Neural crest cell (in vitro differentiated cells): ENCODE measurements at places on chromosomes 1 and 21.

GRCh38 chr1:206133751-206134415 lies 16.7 kb upstream of the AVPR1B start:
- no peak overlapping the region for H3K4me3 ChIP-seq
- H3K4me1 ChIP-seq = no peaks in the 10 kb centered on the region
- H3K27me3 ChIP-seq = no peaks in the 10 kb centered on the region
- H3K36me3 ChIP-seq = no peaks in the 10 kb centered on the region
- H3K27ac ChIP-seq = no peak overlapping the region

GRCh38 chr1:42756956-42757891 lies 9.6 kb downstream of the P3H1 start:
- no peak for DNase-seq
- H3K4me3 ChIP-seq = peak overlapping the region; percentile 48
- H3K27me3 ChIP-seq = no peaks in the 10 kb centered on the region
- H3K27ac ChIP-seq = peak overlapping the region; percentile 84
- H3K4me1 ChIP-seq = peaks cover 4% of the 10 kb centered on the region

- no peaks in the 10 kb centered on the region for H3K27me3 ChIP-seq
- no peak for DNase-seq
- peaks cover 9% of the 10 kb centered on the region for H3K4me1 ChIP-seq
Observed at GRCh38 chr21:37172646-37173045, 94.5 kb downstream of the VPS26C start.

- H3K27me3 ChIP-seq = no peaks in the 10 kb centered on the region
- no peaks in the 10 kb centered on the region for H3K36me3 ChIP-seq
- peaks cover 77% of the 10 kb centered on the region for H3K4me1 ChIP-seq
- no peak overlapping the region for H3K4me3 ChIP-seq
- no peak overlapping the region for H3K27ac ChIP-seq
- DNase-seq = no peak
Observed at GRCh38 chr1:234915924-234916675, 212.5 kb downstream of the TOMM20 start.
